ENCODE measurements at places on chromosomes 2 and 18.

- no peak for DNase-seq
Observed at GRCh38 chr2:133596701-133597393, 28.6 kb upstream of the NCKAP5 start.

DNA sequence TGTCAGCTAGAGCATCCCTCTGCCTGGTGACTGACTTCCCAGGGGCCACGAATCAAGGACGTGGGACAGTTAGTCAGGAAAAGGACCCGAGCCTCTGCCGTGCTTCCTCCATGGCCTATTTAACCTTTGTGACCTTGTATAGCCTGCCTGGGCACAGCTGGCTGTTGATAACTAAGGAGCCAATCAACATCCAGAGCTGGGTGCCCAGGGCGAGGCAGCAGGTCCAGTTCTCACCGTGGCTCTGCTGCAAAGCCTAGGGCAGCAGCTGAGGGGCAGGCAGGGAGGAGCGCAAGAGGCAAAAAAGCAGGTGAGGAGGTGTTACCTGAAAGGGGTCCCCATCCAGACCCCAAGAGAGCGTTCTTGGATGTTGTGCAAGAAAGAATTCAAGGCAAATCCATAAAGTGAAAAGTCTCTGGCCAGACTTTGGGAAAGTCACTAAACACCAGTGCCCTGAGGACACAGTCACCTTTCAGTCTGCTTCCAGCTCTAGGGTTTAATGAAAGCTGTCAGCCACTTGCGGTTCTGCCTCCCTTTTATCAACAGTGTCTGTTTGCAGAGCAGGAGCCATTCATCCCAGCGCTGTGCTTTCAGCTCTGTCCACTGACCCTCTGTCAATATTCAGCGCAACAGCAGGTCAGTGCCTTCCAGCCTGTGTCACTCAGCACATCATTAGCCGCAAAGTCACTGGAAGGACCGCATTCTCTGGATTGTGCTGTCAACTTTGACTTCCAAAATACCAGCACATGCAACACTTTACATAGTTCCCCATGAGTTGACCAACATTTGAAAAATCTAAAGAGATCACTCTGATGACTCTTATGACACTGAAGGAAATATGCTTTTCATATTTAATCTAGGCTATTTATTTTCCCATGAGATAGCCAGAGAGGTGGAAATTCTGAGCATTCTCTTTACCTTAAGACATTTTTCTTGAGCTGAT, 38.6 kb upstream of the ASAP2 start:
- DNase-seq = no peak

DNA sequence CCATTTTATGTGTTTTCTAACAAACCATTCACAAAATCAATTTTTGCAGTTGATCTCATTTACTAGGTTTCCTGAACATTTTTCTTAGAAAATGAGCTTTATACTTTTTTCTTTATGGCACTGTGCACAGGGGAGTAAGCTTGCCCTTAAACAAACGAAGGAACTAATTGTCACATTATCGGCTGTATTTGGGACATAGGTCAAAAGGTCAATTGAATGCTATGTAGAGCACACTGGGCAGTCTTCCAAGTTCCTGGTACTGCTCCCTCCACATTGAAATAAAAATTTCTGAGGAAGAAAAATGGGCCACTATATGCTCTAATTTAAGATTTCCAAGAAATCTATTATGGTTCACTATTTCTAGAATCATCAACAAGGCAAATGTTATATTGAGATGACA, 93.6 kb upstream of the TMEFF2 start:
- DNase-seq = no peak

- DNase-seq = no peak
Observed at GRCh38 chr2:108956375-108956774, 32.6 kb downstream of the EDAR start.

DNA sequence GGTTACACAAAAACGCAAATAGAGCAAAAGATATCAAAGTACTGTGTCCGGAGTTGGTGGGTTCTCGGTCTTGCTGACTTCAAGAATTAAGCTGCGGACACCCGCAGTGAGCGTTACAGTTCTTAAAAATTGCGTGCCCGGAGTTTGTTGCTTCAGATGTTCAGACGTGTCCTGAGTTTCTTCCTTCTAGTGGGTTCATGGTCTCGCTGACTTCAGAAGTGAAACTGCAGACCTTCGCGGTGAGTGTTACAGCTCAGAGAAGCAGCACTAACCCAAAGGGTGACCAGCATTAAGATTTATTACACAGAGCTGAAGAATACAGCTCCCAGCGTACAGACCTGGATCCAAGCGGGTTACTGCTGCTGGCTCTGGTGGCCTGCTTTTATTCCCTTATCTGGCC, 125.7 kb upstream of the TWIST2 start:
- no peak for DNase-seq

DNA sequence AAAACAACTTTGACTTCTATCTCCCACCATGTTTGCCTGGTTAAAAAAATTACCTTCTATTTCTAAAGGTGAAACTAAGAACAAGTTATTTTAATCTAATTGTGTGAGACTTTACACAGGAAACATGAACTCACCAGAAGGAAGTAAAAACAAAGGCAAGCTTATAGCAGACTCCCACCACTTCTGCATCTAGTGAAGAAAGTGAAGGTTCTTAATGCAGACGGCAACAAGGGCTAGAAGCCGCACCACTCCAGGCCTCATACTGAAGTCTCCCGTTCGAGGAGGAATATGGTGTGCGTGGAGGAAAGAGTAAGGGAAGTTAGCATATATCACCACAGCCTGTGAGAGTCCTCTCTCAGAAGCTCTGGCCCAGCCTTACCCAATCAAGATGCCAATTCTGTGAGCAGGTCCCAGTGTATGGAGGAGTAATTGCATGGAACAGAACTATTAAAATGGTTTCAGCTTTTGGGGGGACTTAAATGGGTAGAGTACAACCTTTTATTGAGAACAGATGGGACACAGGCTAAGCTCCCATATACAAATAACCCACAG, 958.7 kb downstream of the BCL11A start:
- no peak for DNase-seq

- DNase-seq = no peak
Observed at GRCh38 chr2:233100192-233100998, 40.3 kb downstream of the INPP5D start.

DNA sequence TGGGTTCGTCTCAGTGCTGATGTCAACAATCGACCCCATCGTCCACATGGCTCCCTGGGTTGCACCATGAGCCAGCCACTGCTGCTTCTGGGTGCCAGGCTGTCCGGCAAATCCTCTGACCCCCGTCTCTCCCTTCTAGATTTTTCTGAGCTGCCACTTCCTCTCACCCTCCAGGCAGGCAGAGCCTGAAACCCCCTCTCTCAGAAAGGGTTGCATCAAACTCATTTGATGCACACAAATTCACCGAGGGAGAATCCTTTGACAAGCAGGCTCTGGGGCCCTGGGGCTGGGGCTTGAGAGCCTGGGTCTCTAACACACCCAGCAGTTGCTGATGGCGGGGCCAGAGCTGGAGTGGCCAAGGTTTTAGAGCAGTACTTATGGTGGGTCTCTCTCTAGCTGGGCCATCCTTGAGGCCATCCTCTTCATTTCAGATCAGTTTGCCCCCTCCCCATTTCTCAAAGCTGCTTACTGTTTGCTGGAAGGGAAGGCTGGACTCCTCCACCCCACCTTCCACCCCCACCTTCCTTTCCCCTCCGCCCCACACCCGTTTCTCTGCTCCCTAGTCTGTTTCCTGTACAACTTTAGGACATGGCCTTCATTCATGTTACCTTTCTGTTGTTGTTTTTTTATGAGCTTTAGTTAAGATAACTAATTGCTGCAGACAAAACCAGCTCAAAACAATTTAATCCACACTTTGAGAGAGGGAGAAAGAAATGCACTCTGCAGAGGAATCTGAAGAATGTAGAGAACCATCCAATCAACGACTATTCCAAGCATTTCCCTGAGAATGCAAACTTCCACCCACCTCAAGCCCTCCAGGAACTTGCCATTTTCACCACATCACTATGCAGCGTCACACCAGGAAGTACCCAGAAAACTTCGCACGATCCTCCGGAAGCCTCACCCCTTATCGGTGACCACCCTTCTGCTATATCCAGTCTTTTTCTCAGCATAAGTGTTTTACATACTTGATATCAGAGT, 69.5 kb downstream of the ARL4C start:
- no peak for DNase-seq

GRCh38 chr2:234808907-234809306, 142.9 kb upstream of the SH3BP4 start:
- DNase-seq = no peak

DNA sequence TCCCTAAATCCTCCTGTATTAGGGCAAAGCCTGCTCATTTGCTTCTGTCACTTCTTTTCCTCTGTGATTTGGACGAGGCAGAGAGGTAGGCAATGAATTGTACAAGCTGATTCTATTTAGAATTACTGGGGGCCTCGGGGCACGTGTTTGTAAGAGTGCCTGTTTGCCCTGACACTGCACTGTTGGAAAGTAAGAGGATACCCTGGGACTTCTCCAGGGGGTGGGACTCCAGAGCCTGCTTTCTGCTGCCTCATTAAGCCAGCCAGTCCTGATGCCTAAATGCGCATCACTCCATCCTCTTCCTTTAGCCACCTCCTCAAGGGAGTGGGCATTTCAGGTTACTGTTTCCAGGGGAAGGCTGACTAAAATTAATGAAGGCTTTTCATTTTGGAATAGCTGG, 134.3 kb downstream of the TDRD15 start:
- no peak for DNase-seq

DNA sequence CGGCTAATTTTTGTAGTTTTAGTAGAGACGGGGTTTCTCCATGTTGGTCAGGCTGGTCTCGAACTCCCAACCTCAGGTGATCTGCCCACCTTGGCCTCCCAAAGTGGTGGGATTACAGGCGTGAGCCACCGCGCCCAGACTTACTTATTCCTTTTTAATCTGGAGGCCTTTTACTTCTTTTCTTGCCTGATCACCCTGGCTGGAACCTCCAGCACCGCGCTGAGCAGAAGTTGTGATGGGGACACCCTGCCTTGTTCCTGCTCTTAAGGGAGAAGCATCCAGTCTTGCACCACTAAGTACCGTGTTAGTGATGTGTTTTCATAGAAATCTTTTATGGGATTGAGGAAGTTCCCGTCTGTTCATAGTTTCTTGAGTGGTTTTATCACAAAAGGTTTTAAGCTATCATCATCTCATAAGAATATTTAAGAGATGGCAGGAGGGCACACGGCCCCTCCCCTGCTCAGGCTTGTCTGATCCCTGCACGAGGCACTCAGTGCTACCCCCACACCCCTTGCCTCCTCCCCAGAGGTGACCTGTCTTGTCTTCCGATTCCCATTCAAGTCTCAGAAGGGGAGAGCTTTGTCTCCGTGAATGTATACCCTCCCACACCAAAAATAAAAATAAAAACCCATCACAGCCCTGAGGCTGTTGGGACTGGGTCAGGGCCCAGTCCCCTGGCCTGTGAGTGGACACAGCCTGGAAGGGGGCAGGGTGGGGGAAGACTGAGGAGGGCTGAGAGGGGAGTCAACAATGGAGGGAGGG, 65.3 kb upstream of the SMAD7 start:
- no peak for DNase-seq

- DNase-seq = no peak
Observed at GRCh38 chr2:79920512-79921076, 384.0 kb downstream of the LRRTM1 start.

All from esophagus squamous epithelium (tissue), 5 donors.